Activated T-cell treated with anti-CD3 and anti-CD28 coated beads, Interleukin-2, amount 50 U/mL, for 72 hours (primary cell): ENCODE measurements at places on chromosomes 11 and 22. TPM values are rescaled to one million over a fixed set of nuclear protein-coding genes. Genes with fewer than 3 reads are reported as not detected.

The CD3E gene
- 419 TPM for total RNA-seq

The APOL3 gene
- total RNA-seq = 55.7 TPM

The SHISAL1 gene
- not detected for total RNA-seq

The JHY gene
- 6.0 TPM for total RNA-seq
